ENCODE measurements at places on chromosomes 5 and 9. TPM values are rescaled to one million over a fixed set of nuclear protein-coding genes. Genes with fewer than 3 reads are reported as not detected.

Gene LRRC19
- not detected for polyA plus RNA-seq

Gene ABL1
- 32.6 TPM for polyA plus RNA-seq

Gene OR1N1
- polyA plus RNA-seq, result not detected

DNA sequence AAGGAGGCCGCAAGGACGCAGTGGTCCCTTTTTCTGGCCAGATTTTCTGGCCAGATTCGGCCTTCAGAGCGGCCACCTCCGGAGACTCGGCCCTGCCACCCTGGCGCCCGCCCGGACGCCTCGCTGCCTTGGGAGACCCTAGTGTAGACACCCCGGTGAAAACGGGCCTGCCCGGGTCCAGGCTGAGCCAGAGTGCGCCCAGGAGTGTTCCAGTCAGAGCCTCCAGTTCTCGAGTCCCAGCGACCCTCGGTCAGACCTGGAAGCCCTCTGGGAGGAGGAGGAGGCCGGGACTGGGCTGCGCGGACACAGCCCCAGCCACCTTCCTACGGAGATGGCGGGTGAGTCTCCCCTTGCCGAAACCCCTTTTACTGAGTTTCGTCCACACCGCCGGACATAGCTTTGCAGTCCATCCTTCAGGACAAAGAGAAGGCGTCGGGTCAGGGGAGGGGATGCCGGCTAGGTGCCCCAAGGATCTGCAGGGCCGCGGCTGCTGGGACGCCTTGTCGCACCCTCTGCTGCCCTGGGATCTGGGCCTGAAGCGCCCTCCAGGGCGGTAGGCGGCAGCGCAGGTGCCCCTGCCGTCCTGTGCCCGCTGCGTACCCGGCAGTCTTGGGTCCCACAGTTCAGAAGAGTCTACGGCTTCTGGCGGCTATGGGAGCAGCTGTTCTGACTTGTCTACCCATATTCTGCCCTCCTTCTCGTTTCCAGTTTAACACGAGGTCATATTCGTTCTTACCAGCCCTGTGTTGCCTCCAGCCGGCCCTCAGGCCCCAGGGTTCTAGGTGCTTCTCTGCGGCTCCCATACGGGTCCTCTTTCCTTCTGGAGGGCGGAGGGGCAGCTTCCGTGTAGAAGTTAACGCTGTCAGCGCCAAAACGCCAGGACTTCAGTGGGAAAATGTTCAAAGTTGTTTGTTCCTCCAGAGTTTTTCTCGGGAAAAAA is 1771.7 kb upstream of the CDH9 start:
- DNase-seq, result no peak

GRCh38 chr9:100317706-100318105 is 35.0 kb downstream of the TEX10 start:
- DNase-seq, result no peak

- DNase-seq, result no peak
These were observed 556.6 kb upstream of the TUSC1 start for GRCh38 chr9:26234865-26235264.
